ENCODE measurements at places on chromosomes 3 and 15. TPM values are rescaled to one million over a fixed set of nuclear protein-coding genes. Genes with fewer than 3 reads are reported as not detected.

UBR1 gene
- 14.6 TPM for polyA plus RNA-seq

SORD gene
- 25.0 TPM for polyA plus RNA-seq

CCDC191 gene
- polyA plus RNA-seq = 4.9 TPM

SST gene
- polyA plus RNA-seq = 0.16 TPM

ZNF860 gene
- 1.1 TPM for polyA plus RNA-seq

ACP3 gene
- 1.1 TPM for polyA plus RNA-seq

CCDC39 gene
- 0.30 TPM for polyA plus RNA-seq

DNA sequence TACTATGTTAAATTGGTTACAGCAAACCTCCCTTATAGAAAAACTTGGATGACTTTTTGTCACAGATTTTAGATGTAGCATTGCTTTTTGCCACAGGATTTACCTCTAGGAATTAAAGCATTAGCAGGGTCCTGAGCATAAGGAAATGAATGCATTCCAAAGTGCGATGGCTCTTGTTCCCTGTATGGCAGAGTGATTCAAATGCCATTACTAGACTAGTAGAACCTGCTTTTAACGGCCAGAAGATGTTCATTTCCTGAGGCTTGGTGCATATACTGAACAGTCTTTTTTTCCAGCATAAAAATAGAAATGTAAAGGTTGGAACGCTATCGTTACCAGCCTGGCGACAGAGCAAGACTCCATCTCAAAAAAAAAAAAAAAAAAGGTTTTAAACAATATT, 59.4 kb downstream of the WNT5A start:
- no peaks in the 10 kb centered on the region for H3K36me3 ChIP-seq
- H3K27me3 ChIP-seq = no peaks in the 10 kb centered on the region
- H3K4me3 ChIP-seq = no peak overlapping the region
- no peak overlapping the region for H3K27ac ChIP-seq
- H3K4me1 ChIP-seq = no peaks in the 10 kb centered on the region

- DNase-seq = no peak
- no peaks in the 10 kb centered on the region for H3K27me3 ChIP-seq
- no peaks in the 10 kb centered on the region for H3K36me3 ChIP-seq
- no peak overlapping the region for H3K27ac ChIP-seq
- no peaks in the 10 kb centered on the region for H3K4me1 ChIP-seq
Observed at GRCh38 chr3:85853805-85854204, 895.0 kb downstream of the CADM2 start.

DNA sequence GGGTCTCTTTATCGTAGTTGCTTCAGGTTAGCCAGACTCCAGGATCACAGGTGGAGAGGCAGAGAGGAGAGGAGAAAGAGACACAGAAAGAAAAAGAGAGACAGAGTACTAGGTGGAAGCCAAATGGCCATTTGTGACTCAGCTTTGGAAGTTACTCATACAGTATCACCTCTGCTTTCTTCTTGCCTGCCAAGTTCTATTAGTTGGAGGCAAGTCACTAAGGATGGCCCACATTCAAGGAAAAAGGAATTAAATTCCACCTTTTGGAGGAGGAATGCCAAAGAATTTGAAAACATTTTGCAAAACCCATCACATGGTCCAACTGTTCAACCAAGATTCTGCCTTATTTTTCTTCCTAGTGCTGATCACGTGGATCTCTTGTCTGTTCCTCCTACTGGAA, 291.1 kb downstream of the CHL1 start:
- H3K36me3 ChIP-seq = no peaks in the 10 kb centered on the region
- no peaks in the 10 kb centered on the region for H3K4me1 ChIP-seq
- H3K27ac ChIP-seq = no peak overlapping the region
- H3K4me3 ChIP-seq = no peak overlapping the region

DNA sequence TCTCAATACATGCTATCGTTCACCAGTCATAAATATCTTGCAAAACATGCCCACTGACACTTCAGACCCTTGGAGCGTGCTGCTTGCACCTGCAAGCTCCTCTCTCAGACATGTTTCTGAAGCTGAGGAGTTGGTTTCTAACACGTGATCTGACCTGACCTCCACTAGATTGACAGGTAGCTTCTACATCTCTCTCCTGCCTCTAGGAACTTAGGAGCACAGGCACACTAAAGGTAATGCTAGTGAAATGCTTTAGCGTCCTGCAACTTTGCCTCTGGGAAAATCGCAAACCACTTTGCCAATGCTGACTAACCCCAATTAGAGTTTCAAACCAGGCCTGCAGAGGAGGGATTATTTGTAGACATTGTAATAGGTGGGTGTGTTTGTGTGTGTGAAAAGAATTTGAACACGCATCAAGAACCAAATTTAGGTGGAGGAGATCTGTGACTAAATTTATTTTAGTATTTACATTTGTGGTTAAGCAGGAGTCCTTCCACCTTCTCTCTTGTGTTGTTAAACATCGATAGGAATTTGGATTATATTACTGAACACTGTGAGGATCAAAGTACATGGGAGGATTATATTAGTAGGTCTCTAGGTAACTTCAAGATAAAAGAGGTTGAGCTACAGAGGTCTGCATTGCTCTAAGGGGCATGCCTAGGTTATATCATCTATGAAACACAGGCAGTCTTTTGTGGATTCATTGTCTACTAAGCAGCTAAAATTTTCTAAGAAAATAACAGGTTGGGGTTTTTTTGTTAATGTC, 86.7 kb upstream of the ZBED2 start:
- H3K4me3 ChIP-seq = no peak overlapping the region
- no peaks in the 10 kb centered on the region for H3K36me3 ChIP-seq
- H3K4me1 ChIP-seq = no peaks in the 10 kb centered on the region
- no peaks in the 10 kb centered on the region for H3K27me3 ChIP-seq
- H3K27ac ChIP-seq = no peak overlapping the region

- no peaks in the 10 kb centered on the region for H3K36me3 ChIP-seq
- H3K27me3 ChIP-seq = no peaks in the 10 kb centered on the region
- no peak for DNase-seq
- H3K27ac ChIP-seq = no peak overlapping the region
Observed at GRCh38 chr15:68220967-68221366, 8.6 kb downstream of the CLN6 start.

- no peak for DNase-seq
- no peaks in the 10 kb centered on the region for H3K4me1 ChIP-seq
- no peaks in the 10 kb centered on the region for H3K27me3 ChIP-seq
- H3K27ac ChIP-seq = no peak overlapping the region
Observed at GRCh38 chr3:24476871-24477656, 17.6 kb downstream of the THRB start.

GRCh38 chr3:123120573-123120972, 53.7 kb downstream of the PDIA5 start:
- H3K27me3 ChIP-seq = no peaks in the 10 kb centered on the region
- no peak for DNase-seq
- no peak overlapping the region for H3K27ac ChIP-seq
- no peak overlapping the region for H3K4me3 ChIP-seq

DNA sequence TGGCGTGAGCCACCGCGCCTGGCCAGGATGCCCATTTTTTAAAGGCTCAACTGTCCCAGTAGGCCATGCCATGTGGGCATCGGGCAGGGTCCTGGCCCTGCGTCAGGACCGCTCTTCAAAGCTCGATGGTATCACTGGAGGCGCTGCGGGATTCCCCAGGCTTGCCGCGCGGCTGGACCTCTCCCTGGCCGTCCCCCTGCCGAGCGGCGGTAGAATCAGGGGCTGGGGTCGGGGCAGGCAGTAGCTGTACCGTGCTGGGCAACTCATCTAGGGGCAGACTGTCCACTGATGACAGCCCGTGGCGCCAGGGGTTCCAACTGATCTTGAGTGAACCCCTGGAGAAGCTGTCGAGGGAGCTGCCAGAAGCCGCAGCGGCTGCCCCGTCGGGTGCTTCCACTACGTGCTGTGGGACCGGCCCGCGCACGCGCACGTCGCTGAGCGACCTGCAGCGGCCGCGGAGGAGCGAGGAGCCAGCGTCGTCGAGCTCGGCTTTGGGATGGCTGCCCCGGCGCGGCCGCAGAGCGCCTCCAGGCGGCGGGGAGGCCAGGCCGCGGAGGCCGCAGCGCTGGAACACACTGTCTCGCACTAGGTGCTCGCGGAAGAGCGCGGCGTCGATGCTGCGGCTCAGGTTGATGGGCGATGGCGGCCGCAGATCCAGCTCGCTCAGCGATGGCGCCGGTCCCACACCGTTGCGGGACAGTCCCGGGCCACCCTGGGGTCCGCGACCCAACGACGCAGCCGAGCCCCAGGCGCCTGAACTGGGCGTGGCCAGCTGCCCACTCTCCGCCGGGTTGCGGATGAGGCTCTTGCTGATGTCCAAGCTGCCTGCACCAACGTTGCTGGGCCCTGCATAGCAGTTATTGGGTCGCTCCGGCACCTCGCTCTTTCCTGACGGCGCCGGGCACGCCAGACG, 5.8 kb downstream of the PRRT3 start:
- H3K4me3 ChIP-seq = peak overlapping the region; percentile 66
- peak overlapping the region; percentile 57 for H3K27ac ChIP-seq
- H3K36me3 ChIP-seq = no peaks in the 10 kb centered on the region
- peaks cover 5% of the 10 kb centered on the region for H3K4me1 ChIP-seq
- DNase-seq = peak; percentile 89

- H3K4me3 ChIP-seq = no peak overlapping the region
- H3K4me1 ChIP-seq = peaks cover 3% of the 10 kb centered on the region
- H3K27me3 ChIP-seq = no peaks in the 10 kb centered on the region
Observed at GRCh38 chr3:57743496-57743895, 12.6 kb upstream of the SLMAP start.

GRCh38 chr3:62607287-62608029, 234.1 kb upstream of the FEZF2 start:
- H3K4me3 ChIP-seq = no peak overlapping the region
- no peaks in the 10 kb centered on the region for H3K4me1 ChIP-seq

GRCh38 chr15:67839499-67839928, 331 bp downstream of the RNU6-1 start:
- H3K4me3 ChIP-seq = peak overlapping the region; percentile 80
- DNase-seq = no peak
- no peaks in the 10 kb centered on the region for H3K27me3 ChIP-seq

DNA sequence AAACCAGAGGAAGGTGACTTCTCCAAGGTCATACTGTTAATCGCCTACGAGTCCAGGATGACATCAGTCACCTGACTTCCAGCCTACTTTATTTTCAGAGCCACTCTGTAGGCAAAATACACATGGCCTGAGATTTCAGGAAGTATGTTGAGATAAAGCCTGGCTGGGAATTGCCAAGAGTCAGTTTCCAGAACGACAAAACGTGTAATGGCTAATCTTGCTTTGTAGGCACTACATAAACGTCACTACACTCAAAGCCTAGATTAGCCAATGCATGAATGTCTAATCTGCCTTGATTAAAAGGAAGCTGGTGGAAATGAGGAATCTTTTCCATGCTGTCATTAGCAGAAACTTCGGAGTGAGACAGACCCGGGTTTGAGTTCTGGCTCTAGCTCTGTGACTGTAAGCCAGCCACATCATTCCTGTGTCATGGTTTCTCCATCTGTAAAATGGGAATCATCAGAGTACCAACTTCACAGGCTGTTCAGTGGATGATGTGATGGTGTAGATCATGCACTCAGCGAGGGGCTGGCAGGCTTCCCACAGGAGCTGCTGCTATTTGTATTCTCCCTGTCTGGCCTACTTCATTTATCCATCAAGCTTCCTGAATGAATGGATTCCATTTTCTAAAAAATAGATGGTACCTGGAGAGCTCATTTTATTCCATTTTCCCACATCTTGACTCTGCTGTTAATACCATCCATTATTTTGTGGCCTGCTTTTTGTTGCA, 241.9 kb downstream of the XXYLT1 start:
- no peak for DNase-seq
- no peaks in the 10 kb centered on the region for H3K36me3 ChIP-seq
- no peak overlapping the region for H3K4me3 ChIP-seq
- no peaks in the 10 kb centered on the region for H3K27me3 ChIP-seq
- no peaks in the 10 kb centered on the region for H3K4me1 ChIP-seq

- H3K27me3 ChIP-seq = no peaks in the 10 kb centered on the region
- no peak for DNase-seq
- H3K4me3 ChIP-seq = no peak overlapping the region
Observed at GRCh38 chr3:44960387-44961026, 15.5 kb downstream of the ZDHHC3 start.

DNA sequence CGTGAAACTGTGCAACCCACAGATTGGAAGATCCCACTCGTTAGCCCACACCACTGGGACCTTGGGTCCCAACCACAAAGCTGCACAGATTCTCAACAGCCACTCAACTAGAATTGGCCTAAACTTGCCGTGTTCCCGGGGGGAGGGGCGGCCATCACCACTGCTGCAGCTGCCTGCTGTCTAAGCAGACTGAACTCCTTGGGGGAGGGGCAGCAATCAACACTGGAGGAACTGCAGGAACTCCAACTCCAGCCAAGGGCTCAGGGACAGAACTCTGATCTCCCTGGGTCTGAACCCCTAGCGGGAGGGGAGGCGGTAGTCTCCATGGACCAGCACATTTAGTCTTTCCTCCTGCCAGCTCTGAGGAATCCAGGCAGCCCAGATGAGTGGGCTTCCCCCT, 205.9 kb downstream of the RSL24D1 start:
- H3K4me3 ChIP-seq = no peak overlapping the region
- H3K36me3 ChIP-seq = no peaks in the 10 kb centered on the region
- no peak for DNase-seq
- no peak overlapping the region for H3K27ac ChIP-seq
- H3K4me1 ChIP-seq = no peaks in the 10 kb centered on the region

DNA sequence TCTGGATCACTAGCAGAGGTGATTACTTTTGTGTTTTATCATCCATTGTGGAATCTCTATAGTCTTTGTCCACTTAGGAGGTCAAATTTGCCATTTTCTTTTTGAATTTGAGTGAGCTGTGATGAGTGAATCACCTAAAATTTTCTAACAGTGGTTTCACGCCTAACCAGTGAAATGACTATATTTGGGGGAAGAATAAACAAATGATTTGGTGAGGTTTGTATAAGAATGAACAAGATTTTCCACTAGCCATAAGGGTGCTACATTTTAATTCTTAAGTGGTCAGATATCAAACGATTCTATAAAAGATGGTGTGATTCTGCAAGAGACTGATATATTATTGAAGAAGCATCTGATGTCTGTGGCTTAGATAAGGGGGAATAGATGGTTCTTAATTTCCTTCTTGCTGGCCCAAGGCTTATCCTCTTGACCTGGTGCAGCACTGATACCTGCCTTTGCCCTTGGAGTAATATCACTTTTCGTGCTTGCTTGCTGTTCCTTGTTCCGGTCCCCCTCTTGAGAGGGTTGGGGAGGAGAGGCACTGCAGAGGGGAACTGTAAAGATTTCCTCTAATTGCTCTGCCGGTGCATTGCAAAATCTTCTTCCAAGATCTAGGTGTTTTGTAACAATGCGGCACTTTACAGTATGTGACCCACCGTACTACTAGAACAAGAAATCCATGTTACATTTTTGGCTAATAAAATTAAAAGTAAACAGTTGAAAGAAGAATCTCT, 14.5 kb downstream of the C3orf20 start:
- H3K4me1 ChIP-seq = peaks cover 1% of the 10 kb centered on the region
- no peaks in the 10 kb centered on the region for H3K36me3 ChIP-seq
- no peak overlapping the region for H3K4me3 ChIP-seq
- H3K27me3 ChIP-seq = no peaks in the 10 kb centered on the region
- DNase-seq = no peak
- no peak overlapping the region for H3K27ac ChIP-seq

GRCh38 chr15:92878593-92879053, 21.5 kb upstream of the CHD2 start:
- peak overlapping the region; percentile 33 for H3K27ac ChIP-seq
- H3K27me3 ChIP-seq = no peaks in the 10 kb centered on the region
- H3K4me1 ChIP-seq = peaks cover 15% of the 10 kb centered on the region
- H3K36me3 ChIP-seq = no peaks in the 10 kb centered on the region

Data from ovary (tissue), 10 donors.